ENCODE measurements at places on chromosomes 16 and 17.
A peak's percentile ranks its signal among the peaks of the same experiment; 100 is the strongest.

DNA sequence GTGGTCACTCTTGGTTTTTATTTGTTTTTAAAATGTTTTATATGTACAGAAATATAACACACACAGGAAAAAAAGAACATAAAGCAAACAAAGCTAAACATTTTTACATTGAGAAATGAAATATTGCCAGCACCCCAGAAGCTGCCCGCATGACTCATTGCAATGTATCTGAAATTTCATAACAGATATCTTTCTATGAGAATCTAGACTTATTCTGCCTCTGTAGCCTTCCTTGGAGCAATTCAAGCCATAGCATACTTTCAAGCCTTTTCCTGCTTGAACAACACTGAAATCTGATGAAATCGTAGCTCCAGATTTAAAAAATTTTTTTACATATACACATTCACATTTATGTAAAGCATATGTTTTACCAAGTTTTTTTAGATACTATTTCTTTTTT, 86.9 kb downstream of the RBBP6 start:
- DNase-seq = peak; percentile 23

- no peak for DNase-seq
Observed at GRCh38 chr16:1211451-1212268, 13.4 kb downstream of the TPSG1 start.

GRCh38 chr16:48597563-48598387, 12.2 kb downstream of the N4BP1 start:
- DNase-seq = no peak

- no peak for DNase-seq
Observed at GRCh38 chr17:30299000-30299399, 7.3 kb upstream of the BLMH start.

DNA sequence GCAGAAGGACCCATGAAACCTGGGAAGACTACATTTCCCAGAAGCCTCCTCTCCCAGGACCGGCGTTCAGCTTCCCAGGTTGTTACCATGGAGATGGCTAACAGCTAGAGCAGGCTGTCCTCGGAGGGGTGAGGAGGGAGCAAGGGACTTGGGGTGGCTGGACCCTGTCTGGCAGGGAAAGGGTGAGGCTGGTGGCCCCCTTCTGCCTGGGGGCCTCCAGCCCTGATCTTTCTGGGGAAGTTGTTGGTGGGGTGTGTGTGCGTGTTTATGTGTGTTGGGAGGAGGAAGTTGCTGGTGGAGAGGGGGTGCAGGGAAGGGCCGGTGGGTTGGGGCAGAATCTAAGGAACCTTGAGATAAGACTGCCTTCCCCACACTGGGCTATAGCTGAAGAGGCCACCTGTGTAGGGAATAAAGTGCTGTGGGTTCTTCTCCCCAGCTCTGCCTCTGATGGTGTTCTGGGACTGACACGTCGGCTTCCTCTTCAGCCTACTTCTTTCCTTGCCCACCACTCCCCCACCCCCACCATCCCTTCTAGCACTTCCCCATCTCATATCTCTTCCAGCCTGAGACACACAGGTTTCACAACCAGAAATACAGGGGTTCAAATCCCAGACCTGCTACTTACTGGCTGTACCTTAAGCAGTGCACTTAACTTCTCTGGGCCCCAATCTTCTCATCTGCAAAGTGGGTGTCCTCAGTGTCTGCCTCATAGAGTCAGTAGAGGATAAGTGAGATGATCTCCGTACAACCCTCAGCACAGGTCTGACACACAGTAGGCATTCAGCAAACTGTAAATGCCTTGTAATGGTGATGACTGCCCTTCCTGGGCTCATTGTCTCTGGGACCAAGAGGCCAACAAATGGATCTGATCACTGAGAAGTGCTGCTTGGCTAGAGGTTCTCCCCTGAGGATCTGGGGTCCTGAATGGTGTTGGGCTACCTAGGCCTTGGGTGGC, at the start of gene DRC7:
DRC7 (plus strand) TSS at position 82 of the 955 bp plus-strand sequence. CDS start 3,144 bp downstream, outside the sequence.
- DNase-seq = no peak

DNA sequence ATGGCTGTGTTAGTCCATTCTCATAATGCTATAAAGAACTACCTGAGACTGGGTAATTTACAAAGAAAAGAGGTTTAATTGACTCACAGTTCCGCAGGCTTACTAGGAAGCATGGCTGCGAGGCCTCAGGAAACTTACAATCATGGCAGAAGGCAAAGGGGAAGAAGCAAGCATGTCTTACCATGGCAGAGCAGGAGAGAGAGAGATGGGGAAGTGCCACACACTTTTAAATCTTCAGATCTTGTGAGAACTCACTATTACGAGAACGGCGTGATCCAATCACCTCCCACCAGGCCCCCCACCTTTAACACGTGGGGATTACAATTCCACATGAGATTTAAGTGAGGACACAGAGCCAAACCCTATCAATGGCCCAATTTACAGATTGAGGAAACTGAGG, 96.5 kb downstream of the SDK2 start:
- no peak for DNase-seq

- no peak for DNase-seq
Observed at GRCh38 chr16:52318302-52319009, 228.5 kb downstream of the TOX3 start.

DNA sequence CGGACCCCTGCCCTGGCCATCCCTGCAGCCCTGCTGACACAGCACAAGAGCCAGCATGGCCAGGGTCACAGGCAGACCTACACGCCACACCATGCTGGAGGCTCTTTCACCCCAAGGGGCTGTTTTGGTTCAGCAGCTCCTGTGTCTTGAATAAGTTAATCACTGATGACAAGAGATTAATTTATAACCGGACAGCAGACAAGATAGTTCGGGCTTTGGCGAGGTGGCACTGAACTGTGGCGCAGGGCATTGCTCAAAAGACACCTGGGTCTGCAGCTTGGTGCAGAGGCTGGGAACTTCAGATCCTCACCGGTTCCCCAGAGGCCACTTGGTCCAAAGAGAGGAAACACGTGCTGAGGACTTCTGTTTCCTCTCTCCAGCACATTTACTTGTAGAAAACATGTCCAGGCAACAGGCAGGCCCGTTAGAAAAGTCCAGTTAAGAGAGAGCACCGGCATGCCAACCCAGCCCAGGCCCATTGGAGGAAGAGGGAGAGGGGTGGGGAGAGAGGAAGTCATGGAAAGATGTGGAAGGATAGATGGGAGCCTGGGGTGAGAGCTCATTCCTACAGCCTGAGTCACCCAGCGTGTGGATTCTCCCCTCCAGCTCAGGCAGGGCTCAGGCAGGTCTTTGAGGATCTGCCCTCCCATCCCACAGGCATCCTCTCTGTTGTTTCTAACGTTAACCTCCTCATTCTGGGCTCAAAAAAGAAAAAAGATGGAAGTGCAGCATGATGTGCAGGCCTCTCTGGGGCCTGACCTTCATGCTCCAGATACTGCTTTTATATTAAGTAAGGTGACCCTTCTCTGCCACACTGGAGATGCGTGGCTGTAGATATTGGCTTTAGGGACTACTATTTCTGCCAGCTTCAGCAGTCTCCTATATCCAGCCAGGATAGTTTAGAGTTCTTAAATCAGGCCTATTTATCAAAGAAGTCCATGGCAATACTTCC, 80.0 kb upstream of the HNF1B start:
- DNase-seq = peak; percentile 43

- DNase-seq = no peak
Observed at GRCh38 chr17:50918933-50919296, 52.8 kb upstream of the TOB1 start.

- no peak for DNase-seq
Observed at GRCh38 chr16:80260906-80261311, 279.9 kb upstream of the DYNLRB2 start.

- no peak for DNase-seq
Observed at GRCh38 chr17:6313835-6314234, 121.1 kb downstream of the AIPL1 start.

GRCh38 chr17:68955181-68955841, at the start of gene ABCA8:
Gene ABCA8, minus strand, starts transcription at chr17:68955392. Its CDS starts 13,358 bp downstream, at chr17:68942034.
- no peak for DNase-seq

DNA sequence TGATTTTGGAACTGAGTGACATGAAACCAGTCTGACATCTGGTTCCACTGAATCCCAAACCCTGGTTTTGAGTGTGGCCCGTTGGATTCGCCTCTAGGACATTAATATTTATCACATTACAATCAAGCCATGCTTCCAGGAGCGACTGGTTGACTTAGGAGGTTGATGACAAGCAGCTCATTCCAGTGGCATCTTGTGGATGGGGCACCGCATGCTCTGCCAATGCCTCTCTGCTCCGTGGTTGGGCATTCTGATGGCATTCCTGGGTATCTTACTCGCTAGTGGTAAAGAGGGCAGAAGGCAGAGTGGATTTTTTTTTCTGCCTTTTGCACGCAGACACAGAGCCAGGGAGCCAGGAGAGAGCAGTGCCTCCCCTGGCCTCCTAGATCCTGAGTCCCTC, 31.4 kb downstream of the CACNG4 start:
- DNase-seq = no peak

DNA sequence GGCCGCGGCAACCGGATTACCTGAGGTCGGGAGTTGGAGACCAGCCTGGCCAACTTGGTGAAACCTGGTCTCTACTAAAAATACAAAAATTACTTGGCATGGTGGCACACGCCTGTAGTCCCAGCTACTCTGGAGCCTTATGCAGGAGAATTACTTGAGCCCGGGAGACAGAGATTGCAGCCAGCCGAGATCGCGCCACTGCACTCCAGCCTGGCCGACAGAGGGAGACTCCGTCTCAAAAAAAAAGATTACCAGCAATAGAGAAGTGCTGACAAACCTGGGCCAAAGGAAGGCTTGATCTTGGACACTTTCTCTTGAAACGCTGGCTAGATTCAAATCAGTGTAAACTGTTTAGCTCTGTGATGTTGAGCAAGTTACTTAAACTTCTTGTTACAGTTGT, 4.3 kb downstream of the MT1H start:
- DNase-seq = no peak

Data from amniotic stem cell (primary cell).